ENCODE measurements at places on chromosomes 7 and 10. TPM values are rescaled to one million over a fixed set of nuclear protein-coding genes. Genes with fewer than 3 reads are reported as not detected.

DNA sequence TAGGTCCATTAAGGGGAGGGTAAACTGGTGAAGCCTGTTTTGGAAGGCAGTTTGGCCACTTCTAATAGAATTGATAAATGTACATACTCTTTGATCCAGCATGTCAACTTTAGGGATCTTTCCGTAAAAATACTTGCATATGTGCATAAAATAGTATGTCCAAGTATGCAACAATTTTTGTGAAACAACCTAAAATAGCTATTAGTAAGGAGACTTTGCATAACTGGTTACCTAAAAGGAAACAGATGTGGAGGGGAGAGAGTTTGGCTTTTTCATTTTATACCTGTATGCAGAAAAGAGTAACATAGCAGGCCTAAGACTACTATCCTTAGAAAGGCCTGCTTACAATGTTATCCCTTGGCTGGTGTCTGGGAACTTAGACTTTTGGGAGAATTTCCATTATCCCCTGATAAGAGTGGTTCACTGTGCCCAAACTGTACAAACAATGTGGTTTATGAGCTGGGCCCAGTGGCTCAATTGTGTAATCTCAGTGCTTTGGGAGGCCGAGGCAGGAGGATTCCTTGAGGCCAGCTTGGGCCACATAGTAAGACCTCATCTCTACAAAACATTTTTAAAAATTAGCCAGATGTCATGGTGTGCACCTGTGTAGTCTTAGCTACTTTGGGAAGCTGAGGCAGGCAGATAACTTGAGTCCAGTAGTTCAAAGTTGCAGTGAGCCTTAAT is 21.3 kb downstream of the PTPN12 start:
- no peak for DNase-seq

DNA sequence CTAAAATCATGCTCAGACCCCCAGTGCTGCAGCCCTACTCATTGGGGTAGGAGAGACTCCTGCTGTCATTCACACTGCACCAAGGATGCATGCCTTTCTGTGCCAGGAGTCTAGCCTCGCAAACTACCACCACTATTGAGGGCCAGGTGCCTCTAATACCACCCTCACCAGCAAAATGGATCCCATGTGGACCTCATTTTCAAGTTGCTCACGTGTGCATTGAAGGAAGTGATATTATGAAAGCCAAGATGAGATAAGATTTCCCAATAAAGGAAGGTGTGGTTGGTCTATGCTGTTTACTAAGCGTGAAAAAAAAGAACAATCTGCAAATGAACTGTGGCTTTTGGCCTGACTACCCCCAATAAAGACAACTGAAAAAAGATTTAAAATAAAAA is 7.2 kb upstream of the LAMTOR4 start:
- no peak for DNase-seq

GRCh38 chr10:59720377-59720776 is 10.7 kb upstream of the SLC16A9 start:
- DNase-seq, result no peak

- no peak for DNase-seq
Measured at GRCh38 chr7:96314402-96315124, 7.3 kb downstream of the SLC25A13 start.

Gene PLXDC2
- 29.3 TPM for polyA plus RNA-seq

GRCh38 chr10:71608819-71609768 is 110.5 kb downstream of the C10orf105 start:
- DNase-seq, result peak; percentile 83

GRCh38 chr7:100360135-100360854 is 2.4 kb downstream of the PILRB start:
- no peak for DNase-seq

Gene GARS1
- 64.5 TPM for polyA plus RNA-seq

DNA sequence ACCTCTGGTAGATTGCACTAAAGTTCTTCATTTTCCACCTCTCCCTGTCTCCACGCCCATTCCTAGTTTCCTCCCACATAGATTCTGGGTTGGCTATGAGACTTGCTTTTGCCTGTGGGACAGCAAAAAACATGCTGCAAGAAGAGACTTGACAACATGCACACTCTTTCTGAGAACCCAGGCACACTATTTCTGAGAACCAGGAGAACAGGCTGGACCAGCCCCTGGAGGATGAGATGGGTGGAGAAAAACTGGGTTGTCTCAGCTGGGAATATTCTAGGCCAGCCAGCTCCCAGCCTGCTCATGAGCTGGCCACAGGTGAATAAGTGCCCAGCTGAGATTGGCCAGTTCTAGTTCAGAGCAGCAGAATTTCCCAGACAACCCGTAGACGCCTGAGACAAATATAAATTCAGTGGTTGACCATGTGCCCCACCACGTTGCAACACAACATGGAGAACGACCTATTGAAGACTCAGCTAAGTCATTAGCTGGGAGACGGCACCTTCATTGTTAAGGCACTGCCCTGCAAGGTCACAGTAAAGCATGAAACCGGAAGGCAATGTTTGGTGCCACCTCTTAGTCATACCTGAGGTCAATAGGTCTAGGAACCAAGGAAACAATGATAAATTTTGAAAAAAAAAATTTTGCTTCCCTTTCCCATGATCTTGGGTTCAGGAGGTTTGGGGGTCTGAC is 92.7 kb upstream of the AKR1E2 start:
- no peak for DNase-seq

Gene LLCFC1
- polyA plus RNA-seq, result 0.39 TPM

Gene TRIM4
- 17.4 TPM for polyA plus RNA-seq

DNA sequence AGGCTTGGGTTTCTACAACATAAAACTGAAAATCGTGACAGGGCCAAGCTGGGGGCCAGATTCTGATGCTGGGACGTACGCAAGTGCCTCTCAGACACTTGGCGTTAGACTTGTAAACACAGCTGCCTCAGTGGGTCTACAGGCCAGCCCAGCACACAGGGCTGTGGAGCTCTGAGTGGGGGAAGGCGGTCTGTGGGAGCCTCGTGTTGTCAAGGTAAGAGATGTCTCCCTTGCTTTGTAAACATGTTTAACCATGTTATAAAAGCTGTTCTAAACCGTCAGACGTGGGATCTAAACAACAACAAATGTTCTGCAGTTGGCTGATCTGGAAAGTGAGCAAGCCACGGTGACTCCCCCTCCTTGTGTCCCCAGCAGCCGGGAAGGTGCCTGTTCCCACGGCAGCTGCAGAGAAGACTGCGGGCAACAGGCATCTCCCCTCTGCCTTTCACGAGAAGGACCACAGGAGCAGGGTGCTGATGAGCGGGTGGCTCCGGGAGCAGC is 67.8 kb downstream of the ZRANB1 start:
- no peak for DNase-seq

Gene MMD2
- not detected for polyA plus RNA-seq

DNA sequence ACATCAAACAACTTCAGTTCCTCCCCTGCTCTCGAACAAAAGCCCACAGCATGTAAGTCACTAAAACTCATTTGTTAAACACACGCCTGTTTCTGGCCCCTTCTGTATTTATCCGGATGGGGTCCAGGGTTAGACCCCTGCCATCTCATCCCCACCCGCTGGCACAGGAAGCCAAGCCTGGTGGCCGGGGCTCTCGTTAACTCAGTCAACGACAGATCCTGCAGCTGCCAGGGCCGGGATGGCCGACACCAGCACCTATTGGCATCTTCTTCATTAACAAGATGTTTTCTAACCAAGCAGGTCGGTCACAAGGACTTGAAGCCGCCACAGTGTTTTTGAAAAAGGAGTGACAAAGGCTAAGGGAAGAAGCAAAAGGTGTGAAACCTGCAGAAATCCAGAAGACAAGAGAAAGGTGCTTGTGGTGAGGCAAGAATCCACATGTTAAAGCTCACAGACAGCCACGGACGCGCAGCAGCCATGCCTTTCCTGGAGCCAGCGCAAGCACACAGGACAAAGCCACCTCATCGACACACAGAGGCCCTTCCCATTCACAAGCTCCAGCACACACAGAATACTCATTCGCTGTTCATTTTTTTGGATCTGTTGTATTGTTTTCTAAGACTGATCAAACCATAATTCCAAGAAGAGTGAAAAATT is 202.7 kb downstream of the DIP2C start:
- DNase-seq, result no peak

Gene CCL24
- not detected for polyA plus RNA-seq

- no peak for DNase-seq
Measured at GRCh38 chr10:112429147-112429546, 17.6 kb downstream of the ZDHHC6 start.

DNA sequence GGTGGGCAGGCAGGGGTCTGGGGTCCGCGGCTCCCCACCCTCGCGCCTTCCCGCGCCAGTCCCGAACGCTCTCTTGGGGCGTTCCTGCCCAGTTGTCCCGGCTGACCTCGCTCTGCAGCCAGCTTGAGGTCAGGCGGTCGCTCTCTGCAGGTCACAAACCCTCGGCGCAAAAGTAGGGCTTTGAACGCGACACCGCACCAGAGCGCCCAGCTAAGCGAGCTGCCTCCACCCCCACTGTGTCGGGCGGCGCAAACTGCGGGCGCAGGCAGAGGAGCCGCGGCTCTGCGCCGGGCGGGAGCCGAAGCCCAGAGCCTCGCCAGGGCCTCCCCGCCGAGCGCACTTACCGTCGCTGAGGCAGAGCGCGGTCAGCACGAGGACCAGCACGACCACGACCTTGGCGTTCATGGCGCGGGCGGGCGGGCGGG is 284 bp downstream of the CXCL12 start:
- no peak for DNase-seq

DNA sequence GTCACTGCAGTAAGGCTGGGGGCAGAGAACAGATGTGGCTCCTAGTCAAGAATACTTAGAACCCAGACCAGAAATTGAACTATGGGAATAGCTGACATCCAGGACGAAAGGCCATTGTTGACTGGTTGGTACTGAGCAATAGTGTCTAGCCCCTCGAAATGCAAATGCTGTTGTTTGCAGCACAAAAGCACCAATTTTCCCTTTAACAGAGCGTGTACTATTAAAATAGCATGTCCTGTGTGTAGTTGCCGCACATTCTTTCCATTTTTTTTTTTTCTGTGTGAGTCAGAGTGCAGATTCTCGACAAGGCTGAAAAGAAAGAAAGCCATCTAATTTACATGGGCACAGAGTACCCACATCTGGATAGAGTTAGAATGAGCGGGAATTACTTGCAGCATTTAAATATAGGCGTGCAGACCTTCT is 302.4 kb downstream of the PTEN start:
- no peak for DNase-seq

Gene TRPV5
- polyA plus RNA-seq, result not detected

DNA sequence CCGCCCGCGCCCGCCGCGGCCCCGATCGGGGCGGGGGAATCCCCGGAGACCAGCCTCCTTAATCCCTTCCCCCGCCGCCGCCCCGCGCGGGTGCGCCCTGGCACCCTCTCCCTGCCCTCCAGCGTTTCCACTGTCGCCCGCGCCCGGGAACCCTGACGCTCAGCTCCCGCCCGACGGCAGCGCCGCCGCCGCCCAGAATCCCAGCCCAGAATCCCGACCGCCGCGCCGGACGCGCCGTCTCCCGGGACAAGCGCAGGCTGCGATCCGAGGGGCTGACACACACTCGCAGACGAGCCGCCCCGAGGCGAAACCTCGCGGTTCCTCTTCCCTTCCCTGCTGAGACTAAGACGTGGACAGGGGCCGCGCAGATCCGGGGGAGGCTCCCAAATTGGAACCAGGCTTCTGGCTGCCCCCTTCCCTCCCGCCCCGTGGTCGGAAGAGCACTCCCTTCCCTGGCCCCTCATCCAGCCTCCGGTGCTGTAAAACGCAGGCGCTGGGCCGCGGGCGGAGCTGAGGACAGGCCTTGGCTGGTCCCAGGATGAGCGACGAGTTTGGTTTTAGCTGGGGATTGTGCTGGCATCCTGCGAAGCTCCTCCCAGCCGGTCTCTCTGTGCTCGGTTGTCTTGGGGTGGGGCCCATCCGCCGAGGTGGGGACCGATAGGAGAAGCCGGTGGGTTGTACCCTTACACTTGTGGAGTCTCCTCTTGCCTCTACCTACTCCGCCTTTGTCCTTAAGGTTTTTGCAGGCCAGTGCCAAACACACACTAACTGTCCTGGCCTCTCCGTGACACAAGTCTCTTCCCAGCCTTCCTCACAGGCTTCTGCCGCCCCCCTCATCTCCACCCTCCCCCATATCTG is 1.1 kb downstream of the MARVELD1 start:
- peak; percentile 96 for DNase-seq

Gene HOXA3
- polyA plus RNA-seq, result 5.1 TPM

Gene CRTAC1
- 0.53 TPM for polyA plus RNA-seq

Gene NCF1
- 1.4 TPM for polyA plus RNA-seq

DNA sequence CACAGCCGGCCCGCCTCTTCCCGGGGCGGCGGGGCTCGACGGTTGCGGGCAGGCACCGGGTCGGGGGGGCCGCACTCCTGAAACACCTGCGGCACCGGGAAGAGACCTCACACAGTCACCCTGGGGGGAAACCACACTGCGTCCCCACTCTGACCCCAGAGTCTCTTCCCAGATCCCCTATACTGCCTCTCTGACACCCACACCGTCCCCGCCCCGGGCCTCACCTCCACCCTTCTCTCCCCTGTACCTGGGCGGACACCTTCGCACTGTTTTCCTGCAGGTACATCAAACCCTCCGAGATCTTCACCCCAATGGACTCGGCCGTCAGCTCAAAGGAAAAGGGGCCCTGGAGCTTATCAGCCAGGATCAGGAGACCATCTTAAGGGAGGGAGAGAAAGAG is 3.4 kb upstream of the GAL3ST4 start:
- no peak for DNase-seq

Gene PON1
- polyA plus RNA-seq, result 0.35 TPM

Gene PDE6C
- polyA plus RNA-seq, result 0.74 TPM

GRCh38 chr10:100175875-100176274 is 10.0 kb downstream of the ERLIN1 start:
- no peak for DNase-seq

DNA sequence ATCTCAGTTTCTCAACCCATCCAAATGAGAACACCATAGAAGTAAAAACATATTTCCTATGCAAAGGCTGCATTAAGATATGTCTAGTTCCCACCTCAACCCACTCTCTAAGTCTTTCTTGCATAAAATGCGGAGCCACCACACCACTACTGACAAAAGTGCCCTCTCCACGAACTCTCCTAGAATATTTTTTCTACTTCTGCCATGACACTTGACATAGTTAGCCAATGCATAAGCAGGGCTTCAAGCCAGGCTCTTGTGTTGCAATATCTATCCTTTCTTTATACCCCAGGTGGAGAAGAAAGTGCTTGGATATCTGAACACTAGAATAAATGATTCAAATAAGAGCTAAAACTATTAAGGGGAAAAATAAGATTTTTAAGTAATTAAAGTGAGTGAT is 465.2 kb downstream of the NRG3 start:
- DNase-seq, result no peak

DNA sequence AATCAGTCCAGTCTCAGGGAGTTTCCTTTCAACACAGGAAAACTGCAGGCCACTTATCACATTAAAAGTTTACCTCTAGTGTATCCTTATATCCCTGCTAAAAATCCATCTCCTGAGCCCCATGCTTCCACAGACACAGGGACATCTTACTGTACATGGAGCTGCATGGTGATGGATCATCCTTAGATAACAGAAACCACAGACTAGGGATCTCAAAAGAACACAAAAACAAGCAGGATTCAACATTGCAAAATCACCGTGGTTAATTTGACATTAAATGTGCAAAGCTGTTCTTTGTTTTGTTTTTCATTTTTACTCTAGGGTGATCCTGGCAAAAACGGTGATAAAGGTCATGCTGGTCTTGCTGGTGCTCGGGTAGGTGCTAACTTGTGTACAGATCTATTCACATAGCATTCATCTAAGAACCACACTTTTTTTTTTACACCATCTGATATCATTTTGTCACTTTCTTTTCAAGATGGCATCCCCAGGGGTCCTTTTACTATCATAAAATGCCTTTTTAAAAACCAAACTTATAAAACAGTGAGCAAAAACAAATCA is 18.1 kb downstream of the COL1A2 start:
- DNase-seq, result peak; percentile 26

Data from muscle of leg (tissue), 16 donors.